A172 (cell line): ENCODE measurements at places on chromosomes 11 and 22. TPM values are rescaled to one million over a fixed set of nuclear protein-coding genes. Genes with fewer than 3 reads are reported as not detected.

DNA sequence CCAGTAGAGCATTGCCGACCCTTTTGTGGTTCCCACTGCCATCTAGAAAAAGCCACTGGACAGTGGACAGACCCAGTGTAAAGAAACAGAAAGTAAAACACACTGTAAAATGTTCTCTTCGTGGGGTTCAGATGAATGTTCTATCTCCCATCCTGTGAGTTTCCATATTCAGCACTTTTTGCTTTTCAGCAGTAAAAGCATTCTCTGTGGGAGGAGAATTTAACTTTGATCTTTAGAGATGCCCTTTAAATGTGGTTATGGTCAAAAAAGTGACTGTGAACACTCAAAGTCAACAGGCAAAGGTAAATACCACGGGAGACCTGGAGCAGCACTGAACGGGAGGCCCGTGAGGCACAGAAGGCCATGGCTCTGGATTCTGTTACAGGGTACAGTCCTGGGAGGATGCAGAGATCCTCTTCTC, 53.9 kb downstream of the FLI1 start:
- no peak for DNase-seq

- no peak for DNase-seq
Measured at GRCh38 chr11:94144664-94145063, 16.0 kb downstream of the PANX1 start.

DNA sequence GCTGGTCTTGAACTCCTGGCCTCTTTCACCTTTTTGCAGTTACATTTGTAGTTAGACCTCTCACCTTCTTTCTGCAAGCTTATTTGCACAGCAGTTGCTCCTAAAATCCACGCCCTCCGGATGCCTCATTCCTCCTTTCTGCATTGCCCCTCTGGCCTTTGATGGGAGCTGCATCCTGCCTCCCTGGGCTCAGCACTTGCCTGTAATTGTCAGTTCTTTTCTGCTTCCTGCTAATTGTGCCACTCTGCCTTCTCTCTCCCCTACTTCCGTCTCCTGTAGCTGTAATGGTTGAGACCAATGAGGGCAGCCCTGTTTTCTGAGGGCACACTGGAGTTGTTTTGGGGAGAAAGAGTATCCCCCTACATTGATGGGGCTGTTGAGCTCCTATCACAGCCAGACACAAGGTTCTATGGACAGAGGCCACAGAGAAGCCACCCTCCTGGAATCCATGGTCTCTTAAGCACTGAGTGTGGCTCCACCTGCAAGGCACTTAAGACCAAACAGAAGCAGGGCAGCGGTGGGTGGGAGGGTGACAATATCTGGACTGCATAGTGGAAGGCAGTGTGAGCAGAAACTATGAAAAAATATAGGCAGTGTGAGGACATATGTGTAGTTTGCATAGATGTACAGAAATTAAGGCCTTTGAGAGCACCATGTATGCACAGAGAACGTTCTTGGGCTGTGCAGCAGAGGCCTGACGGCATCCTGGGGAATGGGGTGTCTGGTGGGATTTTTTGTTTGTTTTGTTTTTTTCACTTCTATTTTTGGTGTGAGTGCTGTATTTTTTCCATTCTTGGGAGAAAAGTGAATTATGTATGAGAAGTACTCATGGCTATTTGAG, 30.5 kb downstream of the YDJC start:
- DNase-seq: no peak

DNA sequence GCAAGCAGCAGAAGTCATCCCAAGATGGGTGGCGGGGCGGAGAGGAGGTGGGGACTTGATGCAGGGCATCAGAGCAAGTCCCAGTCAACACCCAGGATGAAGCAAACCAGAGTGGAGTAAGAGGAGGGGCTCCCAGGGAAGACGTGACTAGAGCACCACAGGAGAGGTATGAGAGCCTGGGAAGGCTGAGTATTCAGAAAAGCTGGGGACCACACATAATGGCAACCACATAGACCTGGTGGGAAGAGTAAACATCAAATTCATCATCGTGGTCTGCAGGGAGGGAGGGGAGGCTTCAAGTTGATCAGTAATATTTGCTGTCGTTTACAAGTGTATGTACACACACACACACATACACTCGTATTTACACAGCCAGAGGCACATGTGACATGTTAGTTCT, 60.7 kb upstream of the CLTCL1 start:
- DNase-seq: no peak

- DNase-seq: no peak
Measured at GRCh38 chr11:2114430-2115241, 24.6 kb downstream of the IGF2 start.

Gene GLYATL2
- total RNA-seq: 0.14 TPM in 1 of 2 replicates, not detected in the other

Gene PGA3
- not detected in 2 replicates for total RNA-seq

DNA sequence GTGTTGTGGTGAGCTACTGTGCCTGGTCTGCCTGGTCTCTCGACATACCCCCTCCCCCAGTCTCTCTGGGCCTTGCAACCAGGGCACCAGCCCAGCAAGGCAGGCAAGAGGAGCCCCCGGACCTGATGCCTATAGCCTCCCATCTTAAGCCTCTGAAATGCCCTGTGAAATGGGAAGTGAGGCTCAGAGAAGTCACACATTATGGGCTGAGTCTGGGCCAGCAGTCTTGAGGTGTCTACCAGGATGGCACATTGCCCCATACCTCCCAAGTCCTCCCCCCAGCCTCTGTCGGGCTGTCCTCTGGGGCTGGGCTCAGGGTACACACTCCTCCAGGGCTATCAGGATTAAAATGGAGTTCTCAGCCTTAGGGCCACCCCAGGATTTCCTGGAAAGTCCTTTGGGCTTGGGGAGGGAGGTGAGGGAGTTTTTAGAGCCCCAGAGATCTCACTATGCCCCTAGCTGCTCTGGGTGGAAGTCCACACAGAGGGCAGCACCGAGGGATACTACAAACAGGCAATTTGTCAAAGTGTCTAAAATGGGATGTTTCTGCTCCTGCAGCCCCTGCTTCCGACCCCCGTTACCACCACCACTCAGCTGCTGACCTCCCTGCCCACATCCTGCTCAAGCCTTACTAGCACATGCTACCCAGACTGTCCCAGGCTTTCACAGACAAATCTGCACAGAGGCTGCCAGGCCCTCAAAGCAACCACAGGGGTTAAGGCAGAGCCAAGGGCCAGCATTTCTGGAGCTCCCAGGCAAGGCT, 3.1 kb upstream of the SH3BP1 start:
- DNase-seq: peak; percentile 55

GRCh38 chr22:44719586-44720368, 17.8 kb downstream of the PRR5 start:
- DNase-seq: no peak

- no peak for DNase-seq
Measured at GRCh38 chr22:24542641-24543040, 12.3 kb downstream of the GUCD1 start.

DNA sequence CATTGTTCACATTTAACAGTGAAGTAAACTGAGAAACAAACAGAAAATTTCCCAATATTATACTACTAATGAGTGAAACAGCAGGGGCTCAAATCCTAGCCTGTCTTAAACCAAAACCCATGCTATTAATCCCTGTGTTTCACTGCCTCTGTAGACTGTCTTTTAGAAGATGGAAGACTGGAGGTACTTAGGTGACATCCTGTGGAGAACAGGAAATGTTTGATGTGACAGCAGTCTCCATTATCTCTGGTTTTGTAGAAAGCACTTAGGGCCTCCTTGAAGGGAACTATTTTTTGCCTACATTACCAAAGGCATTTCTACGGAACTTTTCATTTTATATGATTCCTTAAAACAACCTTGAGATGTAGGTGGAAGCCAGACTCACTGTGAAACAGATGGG, 288.1 kb upstream of the SORL1-AS1 start:
- no peak for DNase-seq

- DNase-seq: no peak
Measured at GRCh38 chr11:116328391-116328790, 444.4 kb downstream of the BUD13 start.

GRCh38 chr11:44065161-44065661, 859 bp upstream of the ACCS start:
- DNase-seq: no peak

GRCh38 chr11:85766721-85767161, 44.2 kb downstream of the SYTL2 start:
- DNase-seq: no peak

GRCh38 chr11:129917231-129917630, 21.9 kb upstream of the NFRKB start:
- DNase-seq: no peak

Gene PRMT3
- 49.9 and 61.5 TPM in 2 replicates for total RNA-seq

DNA sequence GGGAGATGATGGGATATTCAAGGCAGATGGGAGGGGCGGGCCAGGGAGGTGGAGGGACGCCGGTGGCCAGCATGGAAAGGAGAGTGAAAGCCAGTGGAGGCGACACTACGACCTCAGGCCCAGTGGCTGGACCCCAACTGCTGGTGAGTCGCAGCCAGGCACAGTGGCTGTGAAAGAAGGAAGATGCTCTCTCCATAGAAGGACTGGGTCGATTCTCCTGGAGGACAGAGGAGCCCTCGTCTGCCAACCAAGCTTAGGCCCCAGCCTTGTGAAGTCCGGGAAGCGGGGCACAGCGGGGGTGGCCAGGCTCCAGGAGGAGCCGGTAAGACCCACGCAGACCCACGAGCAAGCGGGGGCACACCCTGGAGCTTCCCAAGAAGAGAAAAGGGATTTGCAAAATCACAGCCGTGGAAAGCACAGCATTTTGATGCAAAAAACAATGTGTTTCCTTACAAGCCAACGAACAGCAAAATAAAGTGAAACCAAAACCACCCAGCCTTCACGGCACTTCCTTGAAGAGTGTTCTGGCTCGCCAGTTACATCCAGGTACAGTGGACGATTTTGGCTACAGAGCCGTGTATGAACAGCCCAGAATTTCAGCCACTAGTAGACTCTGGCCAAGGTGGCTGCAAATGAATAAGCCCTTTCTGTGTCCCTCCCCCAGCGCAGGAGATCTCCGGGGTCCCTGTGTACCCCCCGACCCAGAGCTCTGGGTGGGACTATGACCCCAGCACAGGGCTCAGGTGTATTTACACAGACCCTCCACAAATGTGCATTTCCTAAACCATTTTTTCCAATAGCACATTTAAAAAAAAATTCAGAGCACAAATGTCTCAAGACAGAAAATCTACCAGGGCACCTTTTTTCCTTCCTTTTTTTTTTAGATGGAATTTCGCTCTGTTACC, 96.9 kb downstream of the TRMU start:
- no peak for DNase-seq

DNA sequence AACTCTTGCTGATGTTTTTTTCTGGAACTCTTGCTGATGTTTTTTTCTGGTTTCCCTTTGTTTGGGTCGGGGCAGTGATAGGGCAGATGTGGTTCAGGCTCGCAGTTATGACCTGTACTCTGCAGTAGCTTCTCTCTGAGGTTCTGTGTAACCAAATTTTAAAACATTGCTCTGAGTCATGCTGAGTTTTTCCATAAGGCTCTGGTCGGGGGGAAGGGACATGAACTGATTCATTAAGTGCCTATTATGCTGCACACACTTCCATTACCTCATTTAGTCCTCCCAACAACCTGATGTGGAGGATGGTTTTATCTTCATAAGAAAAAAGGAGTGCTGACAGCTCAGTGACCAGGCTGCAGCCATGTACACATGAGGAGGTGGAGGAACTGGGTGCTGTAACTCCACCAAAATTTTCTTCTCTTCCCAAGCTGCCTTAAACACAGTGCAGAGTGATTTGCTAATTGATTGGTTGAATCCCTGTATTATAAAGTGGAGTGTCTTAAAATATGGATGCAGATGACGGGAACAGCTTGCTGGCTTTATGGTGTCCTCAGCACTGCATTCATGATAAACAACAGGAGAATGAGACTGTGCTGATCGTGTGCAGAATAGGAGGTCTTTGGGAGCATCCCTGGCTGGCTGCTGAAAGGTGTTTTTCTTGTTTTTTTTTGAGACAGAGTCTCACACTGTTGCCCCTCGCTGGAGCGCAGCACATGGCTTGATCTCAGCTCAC, 19.1 kb downstream of the TNRC6B start:
- peak; percentile 69 for DNase-seq

GRCh38 chr11:128956401-128957201, 13.9 kb upstream of the TP53AIP1 start:
- peak; percentile 75 for DNase-seq

DNA sequence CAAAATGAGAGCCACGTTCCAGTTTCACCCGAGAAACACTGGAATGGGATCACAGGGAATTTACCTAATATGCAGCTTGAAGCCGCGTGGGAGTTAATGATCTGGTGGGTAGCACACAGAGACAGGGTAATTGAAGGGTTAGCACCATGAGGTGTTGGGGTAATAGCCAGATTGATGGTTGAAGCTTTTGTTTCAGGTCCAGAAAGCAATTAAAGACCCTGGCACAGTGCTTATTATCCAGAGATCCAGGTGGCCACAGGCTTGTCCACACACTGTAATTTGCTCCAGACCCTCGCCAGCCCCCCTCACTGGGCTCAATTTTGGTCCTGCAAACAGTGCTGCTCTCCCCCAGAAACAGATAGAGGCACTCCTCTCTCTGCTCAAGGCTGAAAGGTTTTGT, 282.5 kb upstream of the ISX start:
- DNase-seq: no peak

GRCh38 chr11:29024386-29024785, 916.2 kb downstream of the METTL15 start:
- peak; percentile 38 for DNase-seq

GRCh38 chr22:34738661-34739400, 327.1 kb upstream of the ISX start:
- no peak for DNase-seq

Gene MTA2
- total RNA-seq: 114 and 139 TPM in 2 replicates

DNA sequence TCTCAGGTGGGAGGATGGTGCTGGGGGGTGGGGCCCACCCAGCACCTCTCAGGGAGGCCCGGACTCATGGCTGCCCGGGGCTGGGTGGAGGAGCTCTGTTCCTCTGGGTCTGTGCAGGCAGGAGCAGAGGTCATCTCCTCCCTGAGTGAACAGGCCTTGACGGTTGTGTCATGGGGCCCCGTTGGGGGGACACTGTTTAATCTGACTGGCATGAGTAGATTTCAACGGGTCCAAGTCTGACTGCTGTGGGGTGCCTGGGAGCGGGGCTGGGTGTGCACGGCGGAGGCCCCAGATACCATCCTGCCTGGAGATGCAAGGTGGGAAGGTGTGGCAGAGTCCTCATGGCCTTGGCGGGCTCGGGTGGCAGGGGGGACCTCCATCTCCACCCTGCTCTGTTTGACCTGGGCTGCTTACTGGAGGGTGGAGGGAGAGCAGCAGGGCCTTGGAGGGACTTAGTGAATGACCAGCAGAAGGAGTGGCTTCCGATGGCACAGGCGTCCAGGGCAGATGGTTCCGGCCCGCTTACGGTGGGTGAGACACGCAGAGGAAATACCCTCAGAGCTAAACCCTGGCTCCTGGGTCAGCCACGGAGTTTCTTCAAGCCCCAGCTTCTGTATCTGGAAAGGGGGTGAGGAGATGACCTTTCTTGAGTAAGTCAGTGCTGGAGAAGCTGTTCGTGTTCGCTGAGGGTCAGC, 48.7 kb downstream of the SMIM38 start:
- DNase-seq: no peak

GRCh38 chr11:100072131-100072530, 615.0 kb upstream of the ARHGAP42 start:
- DNase-seq: no peak

- DNase-seq: no peak
Measured at GRCh38 chr11:12408156-12408770, 30.9 kb downstream of the PARVA start.
